ENCODE measurements at places on chromosomes 13 and 19.

- DNase-seq: no peak
These were observed 35.2 kb upstream of the MIR17HG start for GRCh38 chr13:91312324-91312723.

DNA sequence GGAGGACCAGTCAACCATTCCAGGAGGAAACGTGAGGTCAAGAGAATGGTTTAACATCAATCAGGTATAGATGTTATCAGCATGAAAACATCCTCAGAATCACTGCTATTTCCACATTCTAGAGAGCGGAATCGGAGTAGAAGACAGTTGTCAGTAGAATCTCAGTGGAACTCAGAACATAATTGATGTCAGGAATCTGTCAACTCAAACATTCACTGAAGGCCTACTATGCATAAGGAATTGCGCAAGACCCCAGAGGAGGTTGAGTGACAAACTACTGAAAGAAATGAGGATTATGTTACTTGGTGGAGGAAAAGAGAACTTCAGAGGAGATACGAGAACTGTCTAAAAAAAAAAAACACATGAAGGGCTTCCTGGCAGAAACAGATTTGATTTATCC lies 97.8 kb downstream of the LHFPL6 start:
- DNase-seq: no peak

- no peak for DNase-seq
These were observed 2.8 kb downstream of the ERFL start for GRCh38 chr19:41925208-41926003.

DNA sequence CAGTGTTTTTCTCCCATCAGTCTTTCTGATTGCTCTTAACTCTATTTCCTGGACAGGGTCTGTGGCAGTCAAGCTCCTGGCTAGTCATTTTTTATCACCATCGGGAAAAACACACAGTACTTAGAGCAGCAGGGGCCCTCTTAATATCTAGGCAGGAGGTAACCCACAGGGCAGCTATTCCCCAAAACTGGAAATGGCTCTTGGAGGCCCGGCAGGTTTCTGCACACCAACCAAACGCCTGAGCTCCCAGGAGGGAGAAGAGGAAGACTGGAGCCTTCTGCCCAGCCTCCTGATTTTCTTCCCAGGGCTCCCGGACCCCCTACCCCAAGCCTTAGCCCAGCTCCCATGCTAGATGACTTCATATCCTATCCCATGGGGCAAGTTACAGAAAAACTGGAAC lies 49.3 kb upstream of the VSTM2B start:
- DNase-seq: no peak

- DNase-seq: peak; percentile 87
These were observed 11.9 kb downstream of the SELENOW start for GRCh38 chr19:47790398-47790814.

DNA sequence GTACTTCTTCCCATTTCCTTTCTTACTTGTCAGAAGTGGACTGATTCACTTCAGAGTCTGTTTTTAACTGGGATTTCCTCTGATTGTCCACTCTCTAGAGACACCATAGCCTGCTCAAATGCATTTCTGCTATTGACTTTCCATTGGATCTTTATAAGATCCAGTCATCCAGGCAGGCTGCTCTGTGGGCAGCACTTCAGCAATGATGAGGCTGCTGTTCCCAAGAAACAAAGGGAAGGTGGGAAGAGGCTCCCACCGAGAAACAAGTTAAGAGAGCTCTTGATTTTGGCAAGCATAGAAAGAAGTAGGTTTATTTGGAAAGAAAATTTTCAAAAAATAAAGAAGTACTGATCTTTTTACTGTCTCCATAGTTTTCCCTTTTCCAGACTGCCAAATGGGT lies 125.8 kb upstream of the STARD13 start:
- DNase-seq: no peak

- DNase-seq: no peak
These were observed 8.9 kb upstream of the TMEM160 start for GRCh38 chr19:47057328-47057727.

DNA sequence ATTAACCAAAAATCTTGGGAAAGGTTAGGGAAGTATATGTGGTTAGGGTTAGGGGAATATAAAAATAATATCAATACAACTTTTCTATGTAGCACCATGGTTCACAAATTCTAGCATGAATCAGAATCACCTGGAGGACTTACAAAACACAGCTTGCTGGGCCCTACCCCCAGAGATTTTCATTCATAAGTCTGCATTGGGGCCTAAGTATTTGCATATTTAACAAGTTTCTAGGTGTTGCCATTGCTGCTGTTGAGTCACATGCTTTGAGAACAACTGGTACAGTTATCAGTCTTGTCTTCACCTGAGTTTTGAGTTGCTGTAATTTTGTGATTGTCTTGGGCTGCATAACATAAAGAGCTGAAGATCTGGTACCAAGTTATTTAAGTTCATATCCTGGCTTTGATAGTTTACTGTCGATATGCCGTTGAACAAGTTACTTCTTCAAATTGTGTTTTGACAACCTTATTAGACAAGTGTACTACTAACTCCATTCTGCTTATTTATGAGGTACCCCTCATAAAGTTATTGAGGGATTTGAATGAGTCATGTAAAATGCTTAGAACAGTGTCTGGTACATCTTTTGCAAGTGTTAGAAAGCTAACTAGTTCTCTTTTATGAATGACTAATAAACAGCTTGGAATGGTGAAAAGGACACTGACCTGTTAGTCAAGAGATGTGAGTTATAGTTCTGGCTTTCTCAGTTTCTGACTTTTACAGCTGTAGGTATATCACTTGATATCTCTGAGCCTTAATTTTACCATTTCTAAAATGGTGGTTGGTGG lies 132.9 kb downstream of the PAN3 start:
- DNase-seq: no peak

DNA sequence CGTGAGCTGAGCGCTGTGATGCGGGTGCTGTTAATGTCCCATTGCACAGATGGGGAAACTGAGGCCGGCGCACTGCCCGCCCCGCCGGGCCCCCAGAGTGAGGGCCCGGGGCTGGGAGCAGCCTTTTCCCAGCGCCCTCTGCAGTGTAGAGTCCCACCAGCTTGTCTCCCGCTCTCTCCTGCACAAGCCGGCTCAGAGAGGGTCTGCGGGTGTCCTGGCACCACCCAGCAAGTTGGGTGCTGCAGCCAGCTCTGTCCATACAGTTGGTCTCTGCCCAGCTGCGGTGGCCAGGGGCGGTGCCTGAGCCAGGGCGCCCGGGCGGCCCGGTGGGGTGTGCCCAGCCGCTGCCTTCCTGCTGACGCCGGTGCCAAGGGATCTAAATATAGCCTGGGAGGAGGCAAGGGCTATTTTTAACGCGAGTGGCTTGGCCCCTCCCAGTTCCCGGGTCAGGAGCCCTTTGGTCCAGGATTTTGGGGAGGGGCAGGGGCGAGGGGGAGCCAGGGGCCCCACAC lies 19.3 kb downstream of the GADD45B start:
- no peak for DNase-seq

- no peak for DNase-seq
These were observed 217.5 kb downstream of the TEX29 start for GRCh38 chr13:111537843-111538499.

DNA sequence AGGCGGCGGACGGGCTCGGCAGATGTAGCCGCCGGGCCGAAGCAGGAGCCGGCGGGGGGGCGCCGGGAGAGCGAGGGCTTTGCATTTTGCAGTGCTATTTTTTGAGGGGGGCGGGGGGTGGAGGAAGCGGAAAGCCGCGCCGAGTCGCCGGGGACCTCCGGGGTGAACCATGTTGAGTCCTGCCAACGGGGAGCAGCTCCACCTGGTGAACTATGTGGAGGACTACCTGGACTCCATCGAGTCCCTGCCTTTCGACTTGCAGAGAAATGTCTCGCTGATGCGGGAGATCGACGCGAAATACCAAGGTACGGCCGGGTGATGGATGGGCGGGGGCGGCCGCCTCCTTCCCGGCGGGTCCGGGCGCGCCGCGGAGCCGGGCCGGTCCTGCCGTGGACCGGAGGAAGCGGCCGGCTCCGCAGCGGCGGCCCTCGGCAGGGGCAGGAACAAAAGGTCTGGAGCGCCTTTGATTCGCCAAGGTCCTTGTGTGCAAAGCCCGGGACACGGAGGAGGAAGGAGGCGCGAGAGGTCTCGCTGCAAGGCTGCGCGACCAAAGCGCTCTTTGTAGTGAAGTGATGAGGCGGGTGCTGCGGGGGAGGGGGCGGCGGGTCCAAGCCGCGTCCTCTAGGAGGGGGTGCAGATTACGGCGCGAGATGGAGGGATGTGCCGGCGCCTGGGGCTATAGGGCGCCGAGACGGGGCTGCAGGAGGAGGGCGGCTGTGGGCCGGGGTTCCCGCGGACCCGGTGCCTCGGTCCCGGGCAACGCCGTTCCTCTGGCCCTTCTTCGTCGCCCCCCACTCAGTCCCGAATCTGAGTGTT lies 689 bp downstream of the ING1 start:
- DNase-seq: peak; percentile 53

DNA sequence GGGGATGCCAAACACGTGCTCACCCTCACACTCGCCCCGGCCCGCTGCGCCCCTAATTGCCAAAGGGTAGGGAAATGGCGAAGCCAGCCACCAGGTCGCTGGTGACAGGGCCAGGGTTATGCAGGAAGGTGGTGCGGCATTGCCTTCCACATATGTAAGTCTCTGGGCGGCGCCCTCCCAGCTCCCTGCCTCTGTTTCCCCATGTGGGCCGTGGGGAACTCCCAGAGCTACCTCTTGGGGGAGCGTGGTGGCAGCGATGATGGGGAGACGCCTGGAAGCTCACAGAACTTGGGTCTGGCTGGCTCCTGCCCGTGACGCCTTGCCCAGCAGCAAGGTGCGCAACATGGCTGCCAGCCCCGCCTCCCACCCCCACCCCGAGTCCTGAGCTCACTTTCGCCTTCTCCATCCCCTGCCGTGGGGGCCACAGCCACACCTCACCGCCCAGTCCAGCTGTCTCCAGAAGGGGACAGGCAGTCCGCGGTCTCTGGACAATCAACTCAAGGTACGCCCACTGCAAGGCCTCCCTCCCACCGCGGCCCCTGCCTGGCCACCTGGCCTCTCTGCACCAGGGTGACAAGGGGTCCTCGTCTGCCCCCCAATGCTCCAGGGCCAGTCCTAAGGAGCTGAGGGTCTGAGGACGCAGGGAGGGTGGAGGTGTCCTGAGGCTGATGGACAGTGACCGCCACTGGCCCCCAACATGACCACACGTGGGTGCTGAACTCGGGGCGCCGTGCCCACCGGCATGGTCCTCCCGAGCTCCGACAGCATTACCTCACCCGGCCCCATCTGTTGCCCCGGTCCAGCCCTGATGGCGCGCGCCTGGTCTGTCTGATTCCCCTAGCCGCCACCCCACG lies 6.6 kb downstream of the C19orf25 start:
- no peak for DNase-seq

DNA sequence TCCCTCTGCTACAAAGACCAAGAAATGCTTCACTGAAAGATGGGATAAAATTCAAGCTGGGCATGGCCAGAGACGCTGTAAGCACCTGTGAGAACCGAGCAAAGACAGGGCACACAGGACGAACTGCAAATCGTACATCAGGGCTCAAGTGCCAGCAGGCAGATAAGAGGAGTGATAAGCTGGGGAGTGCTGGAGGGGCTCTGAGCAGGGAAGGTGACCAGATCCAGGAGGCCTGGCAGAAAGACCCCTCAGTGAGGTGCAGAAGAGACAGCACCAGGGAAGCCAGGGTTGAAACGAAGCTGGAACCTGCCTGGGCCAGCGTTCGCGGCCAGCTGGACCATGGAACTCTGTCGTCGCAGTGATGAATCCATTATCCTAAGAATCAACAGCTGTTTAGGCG lies 10.2 kb downstream of the RAB20 start:
- DNase-seq: no peak

DNA sequence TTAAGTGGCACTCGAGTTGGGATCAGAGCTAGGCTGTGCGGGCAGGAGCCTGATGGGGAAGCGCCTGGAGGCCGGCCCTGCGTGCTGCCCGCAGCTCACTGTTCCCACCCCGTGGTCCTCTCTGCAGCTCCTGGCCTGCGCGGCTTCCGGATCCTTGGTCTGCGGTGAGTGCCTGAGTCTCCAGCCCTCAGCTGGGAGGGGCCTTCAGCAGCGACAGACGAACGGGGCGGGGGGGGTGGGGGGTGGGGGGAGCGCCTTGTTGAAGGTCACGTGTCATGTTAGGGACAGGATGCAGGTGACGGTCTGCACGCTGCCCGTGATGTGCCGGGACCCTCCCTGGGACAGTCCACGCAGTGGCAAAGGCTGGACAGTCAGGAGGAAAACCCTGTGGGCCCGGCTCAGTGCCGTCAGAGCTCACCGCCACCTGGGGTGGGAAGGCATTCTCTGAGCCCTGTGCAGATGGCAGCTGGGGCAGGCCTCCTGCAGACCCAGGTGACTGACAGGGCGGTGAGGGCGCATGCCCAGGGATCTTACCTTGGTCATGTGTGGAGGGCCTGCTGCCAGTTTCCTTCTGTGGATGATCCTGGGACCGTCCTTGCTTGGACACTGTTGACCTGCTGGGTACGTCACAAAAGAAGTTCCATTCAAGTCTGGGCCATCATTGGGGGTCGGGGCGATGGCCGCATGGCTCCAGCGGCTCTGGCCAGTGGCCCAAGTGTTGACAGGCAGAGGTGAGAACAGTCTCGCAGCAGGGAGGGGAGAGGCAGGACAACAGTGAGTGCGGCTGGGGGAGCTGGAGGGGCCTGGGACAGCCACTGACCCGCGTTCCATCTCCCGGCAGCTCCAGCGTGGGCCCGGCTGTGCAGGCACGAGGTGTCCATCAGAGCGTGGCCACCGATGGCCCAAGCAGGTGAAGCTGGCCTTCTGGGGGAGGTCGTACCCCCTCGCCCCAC lies 4.3 kb downstream of the NDUFS7 start:
- no peak for DNase-seq

- DNase-seq: no peak
These were observed 112.7 kb upstream of the UBL3 start for GRCh38 chr13:29963089-29963488.

DNA sequence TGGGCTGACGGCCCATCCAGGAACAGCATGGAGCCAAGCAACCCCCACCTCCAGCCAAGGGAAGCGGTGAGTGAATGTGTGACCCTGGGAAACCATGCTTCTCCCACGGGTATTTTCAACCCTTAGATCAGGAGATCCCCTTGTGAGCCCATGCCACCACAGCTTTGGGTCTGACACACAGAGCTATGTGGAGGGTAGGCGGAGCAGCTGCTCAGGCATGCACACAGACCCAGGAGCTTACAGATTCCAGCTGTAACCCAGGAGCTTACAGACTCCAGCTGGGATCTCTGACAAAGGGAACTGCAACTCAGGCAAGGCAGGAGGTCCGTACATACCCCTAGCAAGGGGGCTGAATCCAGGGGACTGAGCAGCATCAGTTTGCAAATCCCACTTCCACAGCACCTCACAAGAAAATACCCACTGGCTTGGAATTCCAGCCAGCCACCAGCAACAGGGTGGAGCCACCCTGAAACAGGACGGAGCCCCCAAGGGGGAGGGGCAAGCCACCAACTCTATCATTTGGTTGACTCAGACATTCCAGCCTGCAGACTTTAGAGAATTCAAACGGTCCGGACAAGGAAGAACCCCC lies 40.8 kb upstream of the RFXAP start:
- no peak for DNase-seq

- no peak for DNase-seq
These were observed at the start of gene TTC9B for GRCh38 chr19:40217934-40218890. Gene TTC9B (minus strand): TSS chr19:40218384. CDS start chr19:40218381, 3 bp downstream.

Measured in stimulated activated CD4-positive, alpha-beta T cell treated with anti-CD3 and anti-CD28 coated beads, TNF-alpha, amount 100 ng/mL, for 1 hour (primary cell).